Left cardiac atrium (tissue), 4 donors: ENCODE measurements at places on chromosomes 12 and 14.

GRCh38 chr14:72709916-72710611 is 183.8 kb downstream of the DPF3 start:
- DNase-seq = no peak

GRCh38 chr14:23164250-23164649 is 19.2 kb downstream of the SLC7A8 start:
- no peak for DNase-seq

GRCh38 chr14:28867571-28867970 is 101.0 kb downstream of the FOXG1 start:
- DNase-seq = no peak

DNA sequence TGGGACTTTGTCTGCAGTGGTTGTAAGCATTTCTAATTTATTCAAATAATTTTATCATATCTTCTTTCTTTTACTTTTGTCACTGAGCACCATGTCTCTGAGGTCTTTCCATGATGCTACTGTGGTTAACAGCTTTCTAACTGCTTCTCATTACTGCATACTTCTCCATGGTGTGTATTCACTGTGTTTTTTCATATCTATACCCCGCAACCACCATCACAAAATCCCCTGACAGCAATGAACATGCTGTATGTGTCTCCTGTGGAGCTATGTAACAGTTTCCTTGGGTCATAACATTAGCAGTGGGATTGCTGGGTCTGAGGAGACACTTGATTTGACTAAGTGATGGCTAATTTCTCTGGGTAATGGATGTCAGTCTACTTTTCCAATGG is 29.2 kb upstream of the CHST11 start:
- no peak for DNase-seq

GRCh38 chr12:120261951-120262851 is 3.3 kb downstream of the PXN start:
- no peak for DNase-seq

DNA sequence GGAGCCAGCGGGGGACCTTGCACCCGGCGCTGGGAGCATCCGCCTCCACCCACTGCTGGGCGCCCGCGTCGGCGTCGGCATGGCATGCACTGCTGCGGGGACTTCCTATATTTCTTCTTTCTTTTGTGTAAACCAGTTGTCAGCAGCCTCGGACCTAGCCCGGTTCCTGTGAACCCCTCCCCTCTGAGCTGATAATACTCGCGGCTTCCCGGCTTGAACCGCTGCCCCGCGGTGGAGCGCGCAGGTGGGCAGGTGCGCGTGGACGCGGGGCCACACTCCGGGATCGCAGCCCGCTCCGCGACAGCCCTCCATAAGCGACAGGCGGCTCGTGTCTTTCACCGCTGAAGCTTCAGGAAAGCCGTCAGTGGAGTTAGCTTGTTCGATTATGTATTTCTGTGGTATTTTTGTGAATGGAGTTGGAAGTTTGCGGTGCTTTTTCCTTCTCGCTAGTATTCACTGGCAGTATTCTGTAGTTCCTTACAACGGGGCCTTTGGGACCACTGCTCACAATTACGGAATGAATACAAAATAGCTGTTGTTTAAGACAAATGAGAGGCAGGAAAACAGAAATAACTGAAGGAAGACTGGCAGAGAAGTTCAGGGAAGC is 870 bp downstream of the BMAL2 start:
- peak; percentile 29 for DNase-seq

DNA sequence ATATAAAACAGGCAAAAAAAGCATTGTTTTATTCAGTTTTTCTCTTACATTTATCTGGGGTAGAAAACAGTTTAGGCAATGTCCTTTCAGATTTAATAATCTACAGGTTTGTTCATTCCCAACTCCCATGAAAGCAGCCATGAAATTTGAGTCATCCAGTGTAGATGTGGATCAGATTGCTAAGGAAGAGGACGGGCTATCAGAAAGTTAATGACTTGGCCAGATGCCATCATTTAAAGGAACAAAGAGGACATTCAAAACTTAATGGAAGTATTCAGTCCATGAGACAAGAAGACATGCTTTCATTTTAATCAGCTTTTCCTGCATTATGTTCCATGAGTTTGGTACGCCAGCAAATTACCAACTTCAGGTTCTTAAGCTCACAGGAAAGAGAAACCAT is 31.1 kb upstream of the POC1B start:
- no peak for DNase-seq

GRCh38 chr12:42756841-42757623 is 167.5 kb upstream of the PRICKLE1 start:
- no peak for DNase-seq

- DNase-seq = no peak
These were observed 103.7 kb downstream of the TBX3 start for GRCh38 chr12:114580306-114580705.

- DNase-seq = no peak
These were observed 40.5 kb upstream of the LTBP2 start for GRCh38 chr14:74652541-74652940.
